ENCODE measurements at places on chromosomes 12 and 14.

- DNase-seq = no peak
Measured at GRCh38 chr14:53663709-53664108, 292.9 kb downstream of the BMP4 start.

DNA sequence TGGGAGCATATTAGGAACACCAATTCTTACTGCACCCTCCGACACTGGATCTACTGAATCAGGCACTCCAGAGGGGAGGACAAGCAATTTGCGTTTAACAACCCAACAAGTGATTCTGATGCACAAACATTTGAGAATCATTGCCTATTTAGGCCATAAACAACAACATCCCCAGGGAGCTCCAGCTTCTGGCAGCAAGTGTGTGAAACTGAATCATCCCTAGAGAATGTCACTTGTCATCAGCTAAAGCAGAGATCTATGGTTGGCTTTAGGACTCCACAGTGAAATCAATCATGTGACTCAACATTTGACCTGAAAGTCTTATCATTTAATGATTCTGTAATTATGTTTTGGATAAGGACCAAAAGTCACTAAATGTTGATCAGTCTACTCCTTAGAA, 505.0 kb upstream of the FLRT2 start:
- no peak for DNase-seq

DNA sequence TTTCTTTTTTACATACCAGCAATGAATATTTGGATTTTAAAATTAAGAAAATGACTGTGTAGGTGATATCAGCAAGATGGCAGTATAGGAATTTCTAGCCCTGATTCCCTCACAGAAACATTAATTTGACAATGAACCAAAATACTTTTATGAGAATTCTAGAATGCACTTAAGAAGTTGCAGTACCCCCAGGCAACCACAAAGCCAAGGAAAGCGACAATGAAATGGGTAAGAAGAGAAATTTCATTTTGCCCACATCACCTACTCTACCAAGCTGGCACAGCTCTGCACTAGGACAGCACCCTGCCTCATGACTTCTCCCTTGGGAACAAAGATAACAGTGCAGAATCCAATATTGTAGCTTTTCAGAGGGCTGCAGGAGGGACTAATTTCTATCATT, 6.6 kb downstream of the OR9K2 start:
- DNase-seq = no peak

DNA sequence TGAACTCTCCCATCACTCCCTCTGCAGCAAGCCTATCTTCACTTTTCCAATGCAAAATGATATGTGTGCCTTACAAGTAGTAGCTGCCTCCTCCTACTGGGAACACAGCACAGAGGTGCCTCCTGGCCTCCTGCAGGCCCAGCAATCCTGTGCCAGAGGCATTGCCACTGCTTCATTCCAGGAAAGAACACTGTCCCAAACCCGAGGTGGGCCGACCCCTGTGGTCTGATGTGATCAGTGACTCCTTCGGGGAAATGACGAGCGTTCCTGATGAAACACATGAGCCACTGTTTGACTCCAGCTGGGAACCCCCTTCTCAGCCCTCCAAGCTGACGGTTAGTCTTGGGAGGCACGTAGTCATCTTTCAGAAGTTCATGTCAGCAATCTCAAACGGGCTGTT, 19.5 kb downstream of the PSMC1 start:
- no peak for DNase-seq

GRCh38 chr14:60275932-60276331, 26.9 kb downstream of the PPM1A start:
- DNase-seq = no peak

GRCh38 chr14:55128386-55129085, 516 bp upstream of the LGALS3 start:
- no peak for DNase-seq

DNA sequence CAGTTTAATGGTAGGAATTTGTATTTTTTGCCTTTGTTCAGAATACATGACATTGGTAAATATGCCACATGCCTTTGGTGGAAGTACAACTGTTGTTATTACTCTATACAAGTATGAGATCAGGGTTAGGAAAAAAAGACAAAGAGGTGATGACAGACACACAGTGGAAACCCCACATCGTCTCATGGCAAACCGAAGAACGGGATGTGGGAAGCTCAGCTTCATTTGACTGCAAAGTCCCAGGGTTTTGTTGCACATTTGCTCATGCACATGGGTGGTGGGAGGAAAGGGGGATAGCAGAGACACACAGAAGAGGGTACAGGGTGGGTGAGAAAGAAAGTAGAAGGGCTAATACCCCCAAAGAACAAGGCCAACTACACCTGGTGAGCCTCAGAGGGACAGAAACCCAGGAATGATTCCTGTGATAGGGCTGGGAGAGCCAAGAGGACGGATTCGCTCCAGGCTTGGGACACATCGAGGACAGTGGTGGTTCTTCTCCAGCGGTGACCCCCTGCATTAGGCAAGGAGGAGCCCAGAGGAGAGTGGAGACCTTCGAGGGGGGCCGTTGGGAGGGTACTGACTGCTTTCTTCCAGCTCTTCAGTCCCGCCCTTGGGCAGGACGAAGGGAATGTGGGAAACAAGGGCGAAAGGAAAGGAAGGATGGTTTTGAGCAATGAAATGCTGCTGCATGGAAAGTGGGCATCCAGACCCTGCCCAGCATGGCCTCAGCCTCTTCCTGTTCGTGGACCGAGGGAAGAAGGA, 8.1 kb downstream of the VAMP1 start:
- DNase-seq = no peak

- DNase-seq = no peak
Measured at GRCh38 chr12:61524851-61525250, 735.4 kb upstream of the USP15 start.

DNA sequence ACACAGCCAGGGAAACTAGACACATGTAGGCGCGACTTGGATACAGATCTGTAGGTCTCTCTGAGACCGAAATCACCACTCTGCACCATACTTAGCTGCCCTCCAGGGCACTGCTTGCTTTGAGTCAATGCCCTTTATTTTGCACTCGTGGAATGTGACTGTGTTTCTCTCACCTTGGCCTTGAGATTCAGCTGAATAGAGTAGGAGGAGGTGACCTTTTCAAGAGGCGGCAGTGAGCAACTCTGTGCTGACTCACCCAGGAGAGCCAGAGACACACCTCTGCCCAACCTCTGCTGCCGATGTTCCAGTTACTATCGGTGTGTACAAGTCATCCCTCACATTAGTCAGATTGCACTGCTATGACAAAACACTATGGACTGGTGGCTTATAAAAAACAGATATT, 583.4 kb downstream of the VRK1 start:
- no peak for DNase-seq

GRCh38 chr12:26410689-26411088, 215.3 kb downstream of the SSPN start:
- no peak for DNase-seq

DNA sequence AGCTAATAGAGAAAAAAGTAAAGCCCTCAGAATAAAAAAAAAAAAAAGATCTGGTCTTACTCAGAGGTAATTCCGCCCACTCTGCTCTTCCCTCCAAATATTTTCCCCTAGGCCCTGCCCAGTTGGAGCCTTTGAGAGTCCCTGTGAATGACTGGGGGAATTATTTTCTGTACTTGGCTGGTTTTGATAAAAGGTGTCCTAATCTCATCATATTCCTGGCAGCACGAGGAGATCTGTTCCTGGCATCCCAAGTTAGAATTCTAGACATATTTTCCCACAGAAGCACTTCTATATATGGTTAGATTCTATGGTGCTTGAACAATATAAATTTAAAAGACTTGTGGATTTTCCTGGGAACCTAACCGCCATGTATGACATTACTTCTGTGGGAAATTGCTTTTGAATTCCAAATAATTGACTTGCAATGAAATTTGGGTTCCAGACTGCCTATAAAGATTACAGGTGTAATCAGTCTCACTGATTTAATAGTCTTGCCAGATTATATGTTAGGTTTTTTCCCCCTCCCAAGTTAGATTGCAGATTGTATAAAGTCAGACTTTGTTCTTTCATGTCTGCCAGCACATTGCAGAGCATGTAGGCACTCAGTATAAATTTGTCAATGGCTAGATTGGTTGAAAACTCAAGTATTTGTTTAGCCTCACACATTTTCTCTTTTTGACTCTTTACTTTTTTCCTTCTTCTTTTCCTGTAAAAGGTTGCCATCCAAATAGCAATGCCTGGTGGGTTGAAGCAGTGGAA, 12.3 kb downstream of the GPX2 start:
- DNase-seq = no peak

- DNase-seq = no peak
Measured at GRCh38 chr14:89866458-89866857, 88.1 kb downstream of the EFCAB11 start.

- DNase-seq = peak; percentile 24
Measured at GRCh38 chr14:85444635-85445034, 85.3 kb upstream of the FLRT2 start.

- DNase-seq = peak; percentile 75
Measured at GRCh38 chr12:101939856-101940265, 62.5 kb downstream of the DRAM1 start.

DNA sequence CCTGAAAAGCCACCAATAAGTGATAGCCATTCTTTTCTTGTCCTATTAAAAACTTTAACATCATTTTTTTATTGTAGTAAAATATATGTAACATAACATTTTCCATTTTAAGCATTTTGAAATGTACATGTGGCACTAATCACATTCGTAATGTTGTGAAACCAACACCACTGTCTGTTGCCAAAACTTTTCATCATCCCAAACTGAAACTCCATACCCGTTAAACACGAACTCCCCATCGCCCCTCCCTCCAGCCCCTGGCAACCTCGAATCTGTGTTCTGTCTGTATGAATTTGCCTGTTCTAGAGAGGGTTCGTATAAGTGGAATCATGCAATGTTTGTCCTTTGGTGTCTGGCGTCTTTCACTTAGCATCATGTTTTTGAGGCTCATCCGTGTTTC, 75.9 kb downstream of the CCDC92 start:
- no peak for DNase-seq

- no peak for DNase-seq
Measured at GRCh38 chr12:8590842-8591545, 21.7 kb downstream of the AICDA start.

GRCh38 chr14:29039171-29039570, 272.6 kb downstream of the FOXG1 start:
- no peak for DNase-seq

- no peak for DNase-seq
Measured at GRCh38 chr12:49720214-49720613, 13.0 kb upstream of the FMNL3 start.

- DNase-seq = no peak
Measured at GRCh38 chr12:53710091-53710490, 17.2 kb downstream of the CALCOCO1 start.

GRCh38 chr12:13288501-13288900, 92.0 kb downstream of the EMP1 start:
- DNase-seq = no peak

- DNase-seq = no peak
Measured at GRCh38 chr14:70812124-70812818, 3.0 kb upstream of the MAP3K9 start.

- DNase-seq = no peak
Measured at GRCh38 chr14:36618641-36619040, 36.2 kb upstream of the NKX2-8 start.

- no peak for DNase-seq
Measured at GRCh38 chr12:101939306-101939705, 61.9 kb downstream of the DRAM1 start.

GRCh38 chr12:100448656-100449055, 25.0 kb upstream of the NR1H4 start:
- no peak for DNase-seq

DNA sequence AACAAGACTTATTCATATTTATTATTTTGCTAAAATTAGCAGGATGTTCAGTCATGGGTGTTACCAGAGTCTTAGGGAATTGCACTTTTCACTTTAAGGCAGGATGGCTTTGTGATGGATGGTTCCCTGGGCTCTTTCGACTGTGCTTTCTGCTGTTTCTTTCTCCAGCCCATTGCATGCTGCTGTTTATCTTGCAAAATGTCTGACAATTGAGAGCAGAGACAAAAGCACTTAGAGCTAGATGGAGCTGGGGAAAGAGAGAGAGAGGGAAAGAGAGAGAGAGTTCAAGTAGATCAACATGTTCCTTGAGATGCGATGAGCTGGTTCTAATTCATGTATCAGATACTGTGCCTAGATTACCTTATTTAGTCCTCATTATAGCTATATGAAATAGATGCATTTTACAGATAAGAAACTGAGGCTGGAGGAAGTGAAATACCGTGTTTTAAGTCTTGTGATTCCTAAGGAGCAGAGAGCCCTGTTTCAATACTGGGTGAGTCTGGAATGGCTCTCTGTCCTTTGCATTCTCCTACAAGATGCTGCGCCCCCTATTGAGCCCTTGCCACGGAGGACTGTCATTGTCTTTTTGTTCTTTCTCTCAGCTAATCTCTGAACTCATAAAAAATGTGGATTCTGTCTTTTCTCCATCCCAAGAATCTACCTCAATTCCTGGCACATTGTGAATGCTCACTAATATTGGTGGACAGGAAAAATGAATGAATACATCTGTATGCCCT, 227.9 kb downstream of the ALG10B start:
- DNase-seq = no peak

- DNase-seq = no peak
Measured at GRCh38 chr12:61821381-61821780, 438.8 kb upstream of the USP15 start.

- no peak for DNase-seq
Measured at GRCh38 chr14:70498191-70498590, 36.6 kb downstream of the ADAM20 start.

- peak; percentile 62 for DNase-seq
Measured at GRCh38 chr14:67263499-67264149, 22.4 kb downstream of the PALS1 start.

DNA sequence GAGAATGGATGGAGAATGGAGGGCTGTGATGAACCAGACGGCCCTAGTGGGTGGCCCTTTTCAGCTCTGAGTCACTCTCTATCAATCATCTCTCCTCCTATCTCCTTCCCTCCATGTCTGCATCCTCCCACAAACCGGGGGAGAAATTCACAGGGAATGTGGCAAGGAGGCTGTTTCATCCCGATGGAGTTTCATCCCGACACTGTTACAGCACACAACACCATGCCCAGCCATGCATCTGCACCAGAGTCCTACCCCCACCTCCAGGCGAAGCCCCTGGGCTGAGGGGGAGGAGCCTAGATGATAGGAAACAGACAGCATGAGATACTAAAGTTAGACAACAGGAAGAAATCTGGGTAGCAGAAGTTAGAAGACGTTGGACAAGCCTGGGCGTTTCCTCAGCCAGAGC, 20.8 kb downstream of the SLC8B1 start:
- DNase-seq = no peak

- no peak for DNase-seq
Measured at GRCh38 chr12:76057326-76057725, 25.8 kb upstream of the PHLDA1 start.

GRCh38 chr12:125217308-125217707, 152.1 kb downstream of the AACS start:
- no peak for DNase-seq
